ENCODE measurements at places on chromosomes 6 and 20.

- no peak for DNase-seq
These were observed 11.7 kb downstream of the TMEM244 start for GRCh38 chr6:129849456-129849855.

- no peak for DNase-seq
These were observed 53.3 kb downstream of the APCDD1L start for GRCh38 chr20:58461899-58462298.

- DNase-seq: no peak
These were observed 86.6 kb downstream of the TFAP2B start for GRCh38 chr6:50905297-50905696.

DNA sequence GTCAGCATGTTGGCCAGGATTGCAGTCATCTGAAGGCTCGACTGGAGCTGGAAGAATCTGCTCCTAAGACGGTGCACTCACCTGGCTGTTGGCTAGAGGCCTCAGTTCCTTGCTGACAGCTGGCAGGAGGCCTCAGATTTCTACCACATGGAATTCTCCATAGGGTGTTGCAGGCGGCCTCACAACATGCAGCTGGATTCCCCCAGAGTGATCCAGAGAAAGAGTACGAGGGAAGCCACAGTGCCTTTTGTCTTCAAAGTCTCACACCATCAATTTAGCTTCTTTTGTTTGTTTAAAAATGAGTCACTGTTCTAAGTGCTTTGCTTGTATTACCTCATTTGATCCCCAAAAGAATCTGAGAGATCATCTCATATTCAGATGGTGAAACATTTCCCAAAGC, 65.5 kb upstream of the FYN start:
- no peak for DNase-seq

DNA sequence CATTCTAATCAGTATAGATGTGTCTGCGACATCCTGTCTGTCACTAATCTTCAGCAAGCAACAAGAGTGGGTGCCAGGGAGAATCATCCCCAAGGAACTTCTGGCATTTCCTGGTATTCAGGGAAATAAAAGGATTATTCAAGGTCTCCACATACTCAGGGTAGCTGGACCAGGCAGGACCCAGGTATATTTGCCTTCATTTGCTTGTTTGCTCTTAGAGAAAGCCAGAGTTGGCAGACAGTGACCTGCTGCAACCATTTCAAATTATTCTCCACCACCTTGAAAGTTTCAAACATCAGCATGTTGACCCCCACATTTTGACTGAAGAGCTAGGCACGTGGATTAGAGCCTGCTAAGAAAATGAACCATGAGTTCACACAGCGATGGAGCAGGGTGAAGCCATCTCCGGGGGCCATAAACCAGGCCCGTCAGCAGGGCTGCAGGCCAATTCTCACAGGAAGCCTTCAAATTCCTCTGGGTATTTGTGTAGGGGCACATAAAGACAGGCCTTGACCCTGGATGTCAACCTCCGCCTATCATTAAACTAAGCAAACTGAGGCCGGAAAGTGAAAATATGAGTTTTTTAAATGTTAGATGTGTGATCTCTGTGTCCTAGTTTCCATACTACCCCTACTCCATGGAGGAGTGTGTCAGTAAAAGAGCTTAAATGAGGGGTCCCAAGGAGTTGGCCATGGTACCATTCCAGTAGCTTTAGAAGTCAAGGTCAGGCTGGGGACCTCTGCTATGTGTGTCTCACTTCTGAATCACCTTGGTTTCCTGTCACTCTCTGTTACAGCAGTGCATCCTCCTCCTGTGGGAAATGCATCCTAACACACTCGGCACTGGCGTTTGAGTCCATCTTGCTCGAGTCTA, 32.9 kb downstream of the TRAM2 start:
- DNase-seq: peak; percentile 46

DNA sequence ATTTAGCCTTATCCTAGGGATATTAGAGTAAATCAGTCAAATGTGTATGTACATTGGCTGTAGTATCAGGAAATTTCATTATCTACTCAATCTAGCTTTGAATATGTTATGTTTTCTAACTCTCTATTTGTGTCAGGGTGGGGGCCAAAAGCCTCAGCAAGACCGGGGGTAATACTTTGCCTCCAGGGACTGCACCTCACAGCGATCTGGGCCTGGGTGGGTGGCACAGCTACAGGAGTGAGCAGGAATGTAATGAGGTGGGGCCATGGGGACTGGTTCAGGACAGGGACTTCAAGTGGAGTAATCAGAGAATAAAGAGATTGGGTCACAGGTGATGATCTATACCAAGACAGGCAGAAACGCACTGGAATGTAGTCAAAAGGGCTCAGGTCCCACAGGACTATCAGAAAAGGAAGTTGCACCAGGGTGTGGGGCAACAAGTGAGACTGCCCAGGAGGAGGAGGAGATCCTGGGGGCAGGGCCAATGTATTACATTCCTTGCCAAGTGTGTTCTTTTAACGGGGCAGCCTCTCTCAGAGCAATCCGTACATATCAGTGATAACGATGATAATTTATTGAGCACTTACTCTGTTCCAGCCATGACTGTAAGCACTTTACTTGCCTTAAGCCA, 54.0 kb downstream of the PIGU start:
- no peak for DNase-seq

- DNase-seq: no peak
These were observed 140.4 kb downstream of the SAMD5 start for GRCh38 chr6:147648916-147649315.

DNA sequence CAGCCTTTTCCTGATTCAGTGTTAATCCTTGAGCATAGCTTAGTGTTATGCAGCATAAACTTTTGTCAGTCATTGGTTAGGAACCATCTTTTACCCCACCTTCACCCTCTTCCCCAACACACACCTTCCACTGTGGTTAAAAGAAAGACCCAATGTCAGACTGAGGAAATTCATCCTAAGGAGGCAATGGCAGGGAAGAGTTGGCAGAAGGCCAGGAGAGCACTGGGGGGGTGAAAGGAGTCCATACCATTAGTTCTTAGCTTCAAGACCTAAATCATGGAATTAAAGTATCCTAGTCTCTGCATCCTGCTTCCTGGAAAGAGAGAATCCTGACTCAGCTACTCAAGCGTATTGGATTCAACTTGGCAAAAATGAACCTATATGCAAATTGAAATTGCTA, 16.9 kb upstream of the TAB2 start:
- DNase-seq: no peak

DNA sequence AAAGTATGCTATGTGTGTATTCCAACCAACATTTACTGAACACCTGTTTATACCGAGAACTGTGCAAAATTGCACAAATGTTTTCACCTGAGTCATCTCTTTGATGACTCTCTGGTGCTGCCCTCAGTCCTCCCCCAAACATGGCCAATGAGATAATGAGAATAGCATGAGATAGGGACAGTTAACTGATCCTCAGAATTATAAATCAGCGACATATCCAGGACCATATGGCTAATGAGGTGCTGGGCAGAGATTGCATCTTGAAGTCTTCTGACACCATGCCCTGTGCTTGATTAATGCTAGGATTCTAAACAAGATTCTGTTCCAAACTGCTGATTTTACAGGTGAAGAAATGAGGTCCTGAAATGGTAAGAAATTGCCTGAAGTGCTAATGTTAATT, 13.0 kb downstream of the CLVS2 start:
- no peak for DNase-seq

GRCh38 chr6:26233649-26234420, 131.2 kb upstream of the BTN3A2 start:
- peak; percentile 51 for DNase-seq

GRCh38 chr20:38073307-38074071, 39.9 kb downstream of the RPRD1B start:
- peak; percentile 76 for DNase-seq

DNA sequence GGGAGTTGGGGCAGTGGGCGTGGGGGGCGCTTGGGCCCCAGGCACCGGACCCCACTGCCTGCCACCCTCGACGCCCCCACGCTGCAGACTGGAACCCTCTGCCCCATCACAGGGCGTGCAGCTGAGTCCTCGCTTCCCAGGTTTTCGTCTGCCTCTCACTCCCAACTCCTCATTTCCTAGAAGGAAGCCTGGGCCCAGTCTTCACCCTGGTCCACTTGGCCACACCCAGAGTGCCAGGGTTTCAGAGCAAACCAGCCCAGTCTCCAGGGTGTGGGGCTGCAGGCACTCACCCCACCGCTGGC, 30.3 kb downstream of the FRMD1 start:
- DNase-seq: no peak

- DNase-seq: peak; percentile 45
These were observed 210.8 kb downstream of the ARHGAP18 start for GRCh38 chr6:129498950-129499842.

DNA sequence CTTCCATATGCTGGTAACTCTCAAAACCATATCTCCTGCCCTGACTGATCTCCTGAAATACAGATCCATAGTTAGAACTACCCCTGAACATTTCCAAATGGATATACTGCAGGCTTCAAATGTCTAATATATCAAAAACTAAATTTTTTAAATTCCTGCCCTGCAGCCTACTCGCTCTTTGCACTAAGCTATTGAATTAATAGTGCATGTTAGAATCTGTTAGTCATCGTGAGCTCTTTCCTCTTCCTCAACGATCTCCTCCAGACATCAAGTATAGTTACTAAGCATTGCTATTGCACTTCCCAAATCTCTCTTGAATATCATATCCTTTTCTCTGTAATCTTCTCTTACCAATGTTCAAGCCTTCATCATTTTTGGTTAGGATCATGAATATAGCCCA, 26.0 kb upstream of the RSPO3 start:
- DNase-seq: no peak

- no peak for DNase-seq
These were observed 650.5 kb downstream of the UTRN start for GRCh38 chr6:144935661-144936060.

GRCh38 chr6:72580281-72580940, 41.5 kb upstream of the KCNQ5 start:
- DNase-seq: peak; percentile 42

GRCh38 chr20:44400671-44400969, 45.1 kb downstream of the HNF4A start:
- DNase-seq: no peak

- no peak for DNase-seq
These were observed 37.9 kb upstream of the BEND6 start for GRCh38 chr6:56916849-56917551.

DNA sequence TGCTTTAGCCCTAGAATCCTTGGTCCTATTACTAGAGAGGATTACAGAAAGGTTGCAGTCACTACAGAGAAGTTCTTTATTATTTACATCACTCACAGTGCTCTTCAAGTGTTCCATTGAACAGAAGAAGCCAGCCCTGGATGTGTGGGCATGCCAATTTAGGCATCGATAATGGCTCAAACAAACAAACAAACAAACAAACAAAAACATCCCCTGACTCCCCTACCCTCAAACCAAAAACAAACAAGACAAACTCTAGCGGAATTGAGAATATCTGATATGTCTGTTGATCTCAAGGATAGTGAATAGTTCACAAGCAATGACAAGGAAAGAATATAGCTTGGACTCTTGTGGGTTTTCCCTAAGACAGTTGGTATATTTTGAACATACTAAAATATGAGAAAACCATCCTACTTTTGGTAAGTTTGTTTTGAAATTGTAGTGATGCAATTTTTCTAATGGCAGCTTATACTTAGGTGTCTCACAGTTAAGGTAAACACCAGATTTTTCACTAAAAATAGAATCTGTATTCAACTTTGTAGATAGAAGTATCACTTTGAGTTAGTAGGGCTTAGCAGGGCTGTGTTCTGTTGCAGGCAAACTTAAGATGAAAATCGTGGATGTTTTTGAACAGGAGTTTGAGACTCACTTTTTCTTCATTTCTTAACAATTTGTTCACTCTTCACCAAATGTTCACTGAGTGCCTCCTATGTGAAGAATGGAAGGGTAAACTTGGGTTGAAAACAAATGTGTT, 92.8 kb upstream of the FAM184A start:
- DNase-seq: no peak

DNA sequence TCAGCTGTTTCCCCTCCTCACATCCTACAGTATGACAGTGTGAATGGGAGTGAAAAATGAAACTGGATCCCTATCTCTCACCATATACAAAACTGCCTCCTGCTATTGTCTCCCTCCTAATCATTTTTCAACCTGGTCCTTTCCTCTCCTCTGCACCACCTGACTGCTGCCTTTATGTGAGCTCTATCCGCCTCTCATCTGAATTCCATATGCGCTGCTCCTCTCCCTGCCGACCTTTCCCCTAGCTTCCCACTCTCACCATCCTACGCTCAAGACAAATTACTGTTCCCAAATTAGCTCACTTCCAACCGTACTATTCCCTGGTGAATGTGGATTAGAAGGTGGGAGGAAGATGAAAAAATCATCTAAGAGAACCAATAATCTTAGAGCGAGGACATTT, 148.4 kb upstream of the FBXL4 start:
- no peak for DNase-seq

DNA sequence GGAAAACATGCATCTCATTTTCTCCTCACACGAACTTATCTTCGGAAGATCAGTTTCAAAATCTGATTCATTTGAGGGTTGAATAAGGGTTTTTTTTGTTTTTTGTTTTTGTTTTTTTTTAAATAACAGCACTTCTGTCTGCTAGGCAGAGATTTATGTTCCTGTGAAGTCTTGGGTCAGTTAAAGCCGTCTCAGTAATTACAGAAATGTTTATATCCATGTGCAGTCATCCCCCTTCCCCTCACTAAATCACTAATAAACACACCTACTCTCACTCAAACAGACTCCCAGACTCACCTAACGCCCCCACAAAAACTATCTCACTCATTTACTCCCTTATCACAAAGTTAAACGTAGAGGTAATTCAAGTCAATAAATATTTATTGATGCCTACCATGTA, 214.2 kb upstream of the SUPT3H start:
- no peak for DNase-seq

DNA sequence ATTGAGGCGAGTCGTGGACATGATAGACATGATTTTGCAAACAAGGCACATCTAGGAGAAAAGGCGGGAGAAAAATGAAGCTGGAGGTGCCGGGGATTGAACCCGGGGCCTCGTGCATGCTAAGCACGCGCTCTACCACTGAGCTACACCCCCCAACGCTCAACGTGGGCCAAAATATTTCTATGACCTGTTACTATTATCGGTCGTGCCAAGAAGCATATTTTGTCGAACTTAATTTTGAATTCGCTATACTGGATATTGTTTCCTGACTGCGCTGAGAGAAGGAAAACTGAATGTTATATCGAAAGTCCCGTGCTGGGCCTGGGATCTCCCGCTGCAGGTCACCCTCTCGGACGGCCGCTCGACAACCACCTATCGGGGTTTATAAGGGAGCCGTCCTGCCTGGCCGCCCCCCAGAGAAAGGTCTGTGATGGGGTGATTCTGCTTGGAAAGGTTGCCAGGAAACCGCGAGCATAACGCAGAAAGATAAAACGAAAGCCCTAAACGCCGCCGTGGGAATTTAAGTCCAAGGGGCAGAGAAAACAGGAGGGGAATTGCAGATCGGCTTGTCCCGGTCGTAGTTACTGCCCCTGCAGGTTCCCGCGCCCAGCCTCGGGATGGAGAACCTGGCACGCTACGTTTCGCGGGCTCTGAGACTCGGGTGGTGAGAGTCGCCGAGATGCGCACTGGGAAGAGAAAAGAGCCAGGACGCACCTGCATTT, 60.0 kb downstream of the TRIM27 start:
- DNase-seq: peak; percentile 68

- DNase-seq: no peak
These were observed 8.1 kb upstream of the ID1 start for GRCh38 chr20:31596831-31597480.

Measured in COLO829 (cell line).